ENCODE measurements at places on chromosomes 4 and X.

GRCh38 chrX:102654696-102655095 is 3.4 kb downstream of the GPRASP1 start:
- DNase-seq = no peak

DNA sequence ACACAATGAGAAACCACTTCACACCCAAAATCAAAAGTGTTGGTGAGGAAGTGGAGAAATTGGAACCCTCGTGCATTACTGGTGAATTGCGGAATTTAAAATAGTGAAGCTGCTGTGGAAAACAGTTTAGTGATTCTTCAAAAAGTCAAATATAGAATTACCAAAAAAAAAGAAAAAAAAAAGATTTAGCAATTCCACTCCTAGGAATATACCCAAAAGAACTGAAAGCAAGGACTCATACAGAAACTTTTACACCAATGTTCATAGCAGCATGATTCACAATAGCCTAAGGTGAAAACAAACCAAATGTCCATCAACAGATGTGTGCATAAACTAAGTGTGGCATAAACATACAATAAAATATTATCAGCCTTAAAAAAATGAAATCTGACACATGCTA is 364.3 kb upstream of the FAM241A start:
- DNase-seq = no peak

DNA sequence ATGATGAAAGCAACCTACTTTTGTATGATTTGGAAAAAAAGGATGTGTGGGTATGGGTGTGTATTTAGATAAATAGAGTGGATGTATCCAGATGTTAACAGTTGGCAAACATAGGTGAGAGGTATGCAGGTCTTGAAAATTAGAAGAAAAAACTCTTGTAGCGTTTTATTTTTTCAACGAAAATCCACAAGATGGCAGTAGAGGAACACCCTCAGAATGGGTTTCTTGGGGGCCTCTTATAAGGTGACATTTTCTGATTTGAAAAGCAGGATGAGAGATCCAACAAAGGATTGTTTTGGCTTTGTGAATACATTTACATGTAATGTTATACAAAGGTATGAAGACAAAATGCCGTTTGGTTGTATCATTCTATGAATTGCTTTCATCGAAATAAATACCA is 68.3 kb downstream of the FMR1NB start:
- peak; percentile 49 for DNase-seq

GRCh38 chr4:26323821-26324220 is 3.0 kb downstream of the RBPJ start:
- no peak for DNase-seq

DNA sequence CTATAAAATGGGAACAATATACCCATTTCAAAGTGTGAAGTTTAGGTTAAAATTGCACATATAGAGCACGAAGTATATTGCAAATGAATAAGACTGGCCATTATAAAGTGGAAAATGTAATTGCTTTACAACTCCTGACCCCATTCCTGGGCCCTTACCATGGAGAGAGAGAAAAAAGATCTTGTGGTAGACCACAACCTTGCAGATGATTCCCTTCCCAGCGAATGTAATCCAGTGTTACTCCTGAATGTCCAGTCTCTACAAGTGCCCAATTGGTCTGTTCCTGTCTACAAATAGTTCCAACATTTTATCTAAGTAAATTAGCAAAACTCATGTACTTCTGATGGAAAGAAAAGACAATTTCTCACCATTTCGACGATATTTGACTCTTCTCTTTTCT is 184.1 kb upstream of the LNX1 start:
- no peak for DNase-seq

DNA sequence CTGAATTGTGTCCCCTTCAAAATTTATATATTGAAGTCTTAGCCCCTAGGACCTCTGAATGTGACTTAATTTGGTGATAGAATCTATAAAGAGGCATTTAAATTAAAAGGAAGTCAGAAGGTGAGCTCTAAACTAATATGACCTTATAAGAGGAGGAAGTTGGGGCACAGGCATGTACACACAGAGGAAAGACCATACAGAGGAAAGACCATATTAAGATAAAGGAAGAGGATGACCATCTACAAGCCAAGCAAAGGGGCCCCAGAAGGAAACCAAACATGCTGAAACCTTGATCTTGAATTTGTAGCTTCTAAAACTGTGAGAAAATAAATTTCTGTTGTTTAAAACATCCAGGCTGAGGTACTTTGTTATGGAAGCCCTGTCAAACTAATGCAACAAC is 26.9 kb upstream of the CYBB start:
- DNase-seq = no peak

GRCh38 chr4:99683895-99684294 is 26.3 kb upstream of the C4orf54 start:
- DNase-seq = no peak

GRCh38 chr4:42478509-42478908 is 81.2 kb downstream of the SHISA3 start:
- DNase-seq = peak; percentile 17

- DNase-seq = no peak
These were observed 403.9 kb downstream of the PCDH7 start for GRCh38 chr4:31124008-31124585.

- no peak for DNase-seq
These were observed 1014.2 kb downstream of the C4orf33 start for GRCh38 chr4:130110189-130110588.

- DNase-seq = no peak
These were observed 32.7 kb downstream of the TMEM47 start for GRCh38 chrX:34624416-34624815.

DNA sequence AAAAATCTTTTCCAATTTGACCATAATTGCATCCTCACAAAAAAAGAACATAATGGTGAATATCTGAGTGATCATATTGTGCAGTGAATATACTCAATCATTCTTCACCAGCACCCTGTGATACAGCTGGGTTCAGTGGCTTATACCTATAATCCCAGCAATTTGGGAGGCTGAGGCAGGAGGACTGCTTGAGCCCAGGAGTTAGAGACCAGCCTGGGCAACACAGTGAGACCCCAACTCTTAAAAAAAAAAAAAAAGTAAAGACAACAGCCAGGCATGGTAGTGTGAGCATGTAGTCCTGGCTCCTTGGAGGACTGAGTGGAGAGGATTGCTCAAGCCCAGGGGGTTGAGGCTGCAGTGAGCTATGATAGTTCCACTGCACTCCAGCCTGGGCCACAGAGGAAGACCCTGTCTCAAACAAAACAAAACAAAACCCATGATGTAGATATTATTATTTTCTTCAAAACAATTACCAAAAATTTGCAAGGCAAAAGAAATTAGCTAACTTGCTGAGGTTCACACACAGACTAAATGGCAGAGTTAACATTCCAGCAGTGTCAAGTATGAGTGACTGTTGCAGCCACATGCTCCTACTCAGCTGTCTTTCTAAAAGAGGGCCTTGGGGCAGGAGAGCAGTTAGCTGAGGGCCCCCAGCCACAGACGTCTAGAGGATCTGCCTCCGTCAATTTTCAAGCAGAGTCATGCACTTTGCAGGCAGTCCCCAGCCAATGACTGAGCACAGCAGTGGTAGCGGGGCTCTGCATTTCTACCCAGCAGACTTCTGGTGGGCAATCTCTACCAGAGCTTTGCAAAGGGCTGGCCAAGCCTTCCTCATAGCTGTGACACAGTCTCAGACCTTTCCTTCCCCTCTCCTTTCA is 33.4 kb downstream of the ADGRA3 start:
- DNase-seq = no peak

DNA sequence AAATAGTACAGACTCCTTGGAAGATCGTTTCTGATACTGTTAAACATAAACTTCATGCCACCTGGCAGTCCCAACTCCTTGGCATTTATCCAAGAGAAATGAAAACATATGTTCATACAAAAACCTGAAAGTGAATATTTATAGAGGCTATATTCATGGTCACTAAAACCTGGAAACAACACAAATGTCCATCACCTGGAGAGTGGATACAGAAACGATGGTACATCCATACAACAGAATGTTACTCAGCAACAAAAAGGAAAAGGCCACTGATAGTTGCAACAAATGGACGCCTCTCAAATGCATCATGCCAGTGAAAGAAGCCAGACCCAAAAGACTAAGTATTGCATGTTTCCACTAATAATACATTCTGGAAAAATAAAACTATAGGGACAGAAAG is 34.0 kb upstream of the SORBS2 start:
- no peak for DNase-seq

GRCh38 chr4:140947506-140947905 is 185.8 kb downstream of the RNF150 start:
- DNase-seq = no peak

GRCh38 chrX:96688789-96689188 is 4.1 kb downstream of the DIAPH2 start:
- DNase-seq = no peak

DNA sequence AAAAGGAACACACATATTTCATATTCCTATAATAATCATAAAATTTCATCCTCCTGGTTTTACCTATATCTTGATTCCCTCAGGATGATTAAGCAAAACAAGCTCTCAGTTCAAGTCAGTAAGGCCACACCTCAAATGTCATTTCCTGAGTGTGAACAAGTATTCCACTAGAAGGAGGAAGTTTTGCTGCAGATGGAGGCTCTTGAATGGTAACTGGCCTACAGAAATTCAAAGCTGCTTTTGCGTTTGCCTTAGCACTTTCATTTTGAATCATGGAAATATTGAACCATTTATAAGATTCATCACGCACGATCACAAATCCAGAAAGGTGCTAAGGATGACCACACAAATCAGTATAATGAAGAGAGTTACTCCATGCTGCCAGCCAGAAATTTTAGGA is 254.4 kb upstream of the CXXC4 start:
- DNase-seq = no peak

- no peak for DNase-seq
These were observed 114.1 kb upstream of the STX18 start for GRCh38 chr4:4655901-4656300.

- no peak for DNase-seq
These were observed 70.5 kb downstream of the AFF1 start for GRCh38 chr4:87005369-87005689.

DNA sequence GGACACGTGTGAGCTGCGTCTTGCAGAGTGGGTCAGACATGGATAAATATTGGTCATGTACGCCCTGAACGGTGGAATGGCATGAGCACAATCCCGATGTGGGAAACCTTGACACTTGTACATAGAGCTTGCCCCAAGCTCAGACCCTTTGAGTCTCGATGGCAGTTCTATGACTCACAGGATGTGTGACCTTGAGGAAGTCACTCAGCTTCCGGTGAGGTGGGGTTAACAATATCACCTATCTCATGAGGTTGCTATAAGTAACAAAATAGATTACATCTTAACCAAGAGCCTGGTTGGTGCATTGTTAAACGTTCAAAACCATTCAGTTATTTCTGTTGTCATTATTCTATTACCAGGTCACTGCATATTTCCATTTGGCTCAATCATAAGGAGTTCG is 109.1 kb upstream of the TBL1X start:
- no peak for DNase-seq

GRCh38 chrX:106725931-106726330 is 570 bp upstream of the RNF128 start:
- no peak for DNase-seq

DNA sequence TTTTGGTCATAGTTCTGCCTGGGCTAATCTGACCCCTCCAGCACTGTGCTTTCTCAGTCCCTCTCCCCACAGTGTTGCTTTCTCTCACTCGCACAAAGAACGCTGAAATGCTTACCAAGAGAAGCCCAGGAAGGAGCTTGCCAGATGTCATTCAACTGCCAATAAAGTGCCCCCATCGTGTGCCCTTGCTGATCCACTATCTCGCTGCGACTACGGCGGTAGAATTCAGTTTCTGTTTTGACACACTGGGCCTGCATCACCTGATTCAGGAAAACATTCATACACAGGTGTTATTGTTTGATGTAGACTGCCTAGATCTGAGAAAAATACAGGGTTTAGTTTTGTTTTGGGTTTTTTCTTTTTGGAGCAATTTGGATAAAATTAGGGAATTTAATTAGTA is 121.2 kb downstream of the MANBA start:
- DNase-seq = no peak

DNA sequence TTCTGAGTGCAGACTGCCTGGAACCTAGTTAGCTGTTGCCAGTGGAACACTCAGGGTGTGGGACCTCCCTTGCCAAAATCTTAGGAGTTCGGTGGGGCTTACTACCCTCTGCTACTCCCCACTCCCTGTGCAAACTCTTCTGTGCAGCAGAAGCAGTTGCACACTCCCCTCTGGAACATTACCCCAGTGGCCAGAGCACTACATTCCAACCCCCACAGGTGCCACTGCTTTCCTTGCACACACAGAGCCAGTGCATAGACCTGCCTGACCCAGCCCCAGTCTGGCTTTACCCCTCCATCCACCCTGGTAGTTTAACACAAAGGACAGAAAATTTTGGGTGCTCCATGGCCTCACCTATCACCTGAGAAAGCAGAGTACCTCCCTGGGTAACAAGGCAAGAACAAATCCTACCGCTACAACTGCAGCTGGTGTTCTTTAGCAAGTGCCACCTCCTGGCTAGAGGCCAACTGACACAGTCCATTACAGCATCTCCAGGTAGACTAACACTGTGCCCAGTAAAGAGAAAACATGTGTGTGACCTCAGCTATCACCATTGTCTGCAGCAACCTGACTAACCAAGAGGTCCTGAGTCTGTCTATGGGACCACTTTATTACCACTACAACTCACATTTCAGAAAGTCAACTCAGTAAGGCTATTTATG is 11.5 kb upstream of the RASSF6 start:
- DNase-seq = no peak

DNA sequence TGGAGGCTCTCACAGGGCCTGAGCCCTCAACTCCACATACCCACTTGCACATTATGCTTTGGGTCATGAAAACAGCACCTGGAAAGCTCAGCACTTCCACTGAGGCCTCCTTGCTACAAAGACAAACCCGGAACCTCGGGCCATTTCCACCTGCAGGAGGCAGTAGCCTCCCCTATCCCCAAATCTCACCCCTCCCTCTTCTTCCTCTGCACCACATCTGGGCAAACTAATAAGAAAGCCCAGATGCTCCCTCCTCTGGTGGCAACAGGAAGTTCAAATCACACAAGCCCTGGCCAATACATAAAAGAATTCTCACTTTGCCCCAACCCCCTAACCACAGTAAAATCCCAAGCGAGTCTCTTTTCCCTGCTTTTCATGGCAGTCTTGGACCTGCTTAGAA is 136.4 kb downstream of the MAPK10 start:
- peak; percentile 15 for DNase-seq

DNA sequence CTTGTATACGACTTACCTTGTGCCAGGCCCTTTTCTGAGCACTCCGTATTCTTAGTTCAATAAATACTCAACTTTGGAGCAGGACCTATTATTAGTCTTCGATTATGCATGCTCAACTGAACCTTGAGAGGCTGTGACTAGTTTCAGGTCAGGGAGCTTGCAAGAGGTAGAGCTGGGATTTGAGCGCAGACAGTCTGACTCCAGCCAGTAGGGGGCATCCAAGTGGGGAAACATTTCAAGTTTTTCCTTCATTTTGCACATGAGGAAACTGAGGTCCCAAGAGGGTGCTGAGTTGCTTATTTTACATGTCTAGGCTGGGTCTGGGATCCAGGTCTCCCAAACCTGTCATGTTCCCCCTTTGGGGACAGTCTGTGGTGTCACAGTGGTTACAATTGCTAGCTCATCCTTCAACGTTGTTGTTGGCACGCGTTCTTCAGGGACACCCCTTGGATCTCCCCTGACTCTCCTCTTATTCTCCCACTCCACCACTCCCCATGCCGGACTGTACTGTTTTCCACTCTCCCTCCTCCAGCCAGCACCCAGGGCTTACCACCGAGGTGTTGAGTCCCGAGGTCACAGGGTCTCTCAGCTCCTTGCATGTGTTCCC is 6.7 kb upstream of the PRICKLE3 start:
- no peak for DNase-seq

GRCh38 chr4:21976166-21976565 is 27.6 kb upstream of the KCNIP4 start:
- DNase-seq = no peak

Measured in GM13977 (cell line).